Stimulated activated CD8-positive, alpha-beta memory T cell treated with anti-CD3 and anti-CD28 coated beads, Interleukin-2, amount 100 ng/mL, for 1 hour (primary cell): ENCODE measurements at places on chromosomes 5 and 9.
A peak's percentile ranks its signal among the peaks of the same experiment; 100 is the strongest.

- DNase-seq, result no peak
These were observed at the start of gene S100Z for GRCh38 chr5:76849419-76850291. Gene S100Z (plus strand): TSS chr5:76850014. CDS start chr5:76875360, 25,346 bp downstream.

- DNase-seq, result no peak
These were observed 2.6 kb downstream of the QSOX2 start for GRCh38 chr9:136242918-136243525.

GRCh38 chr5:1552521-1553255 is 28.9 kb upstream of the LPCAT1 start:
- DNase-seq, result no peak

- no peak for DNase-seq
These were observed 2.3 kb downstream of the GRHPR start for GRCh38 chr9:37424686-37425297.

DNA sequence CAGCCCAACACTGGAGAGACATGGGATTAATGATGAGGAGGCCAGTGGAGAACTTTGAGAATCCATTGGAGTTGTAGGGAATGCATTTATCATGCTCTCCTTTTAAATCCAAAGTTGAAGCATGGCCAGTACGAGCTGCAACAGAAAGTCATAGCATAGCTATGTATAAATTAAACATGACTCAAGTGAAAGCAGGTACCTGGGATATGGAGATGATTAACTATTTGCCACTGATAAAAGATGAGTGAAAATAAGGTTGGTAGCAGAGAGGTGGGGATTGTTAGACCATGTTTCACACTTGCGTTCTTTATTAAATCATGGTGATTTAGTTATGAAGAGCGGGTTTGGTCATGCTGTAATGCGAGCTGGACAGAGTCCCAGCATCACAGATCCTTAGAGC is 189.6 kb downstream of the ARHGEF28 start:
- DNase-seq, result no peak

GRCh38 chr9:7178729-7179128 is 421.0 kb downstream of the KDM4C start:
- DNase-seq, result no peak

GRCh38 chr9:95313010-95313498 is 4.5 kb downstream of the FANCC start:
- DNase-seq, result no peak

DNA sequence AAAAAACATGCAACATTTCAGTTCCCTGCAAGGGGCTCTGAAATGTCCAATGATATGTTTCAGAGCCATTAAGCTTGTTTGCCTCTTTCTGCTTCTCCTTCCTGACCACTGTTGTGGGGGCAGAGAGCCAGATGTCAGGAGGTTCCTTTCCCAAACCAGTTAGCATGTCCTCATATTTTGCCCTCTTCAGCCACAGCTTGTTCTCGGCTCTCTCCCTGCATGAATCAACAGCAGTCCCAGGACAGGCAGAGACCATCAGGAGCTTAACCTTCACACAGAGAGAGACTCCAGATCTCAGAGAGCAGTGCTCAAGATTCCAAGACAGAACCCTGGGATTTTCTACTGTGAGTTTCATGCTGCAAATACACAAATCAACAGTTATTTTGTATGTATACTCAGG is 218.5 kb downstream of the COMMD10 start:
- no peak for DNase-seq

DNA sequence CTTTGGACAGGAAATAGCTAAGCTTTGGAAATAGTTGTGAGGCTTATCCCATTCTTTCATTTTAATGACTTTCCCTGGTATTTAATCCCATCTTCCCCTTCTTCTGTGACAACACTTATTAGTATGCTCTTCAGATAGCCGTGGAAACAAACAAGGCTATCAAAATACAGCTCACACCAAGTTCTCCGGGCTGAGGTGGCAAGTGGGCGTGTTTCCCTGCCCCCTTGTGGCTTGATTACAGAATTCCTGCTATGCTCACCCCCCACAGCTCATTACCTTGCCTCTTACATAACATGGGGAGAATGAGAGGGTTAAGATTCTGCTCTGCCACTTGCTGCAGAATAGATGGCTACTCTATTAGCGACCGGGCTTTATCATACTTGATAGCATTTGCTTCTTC is 437.1 kb upstream of the TLE4 start:
- no peak for DNase-seq

- no peak for DNase-seq
These were observed 9.0 kb upstream of the LIX1 start for GRCh38 chr5:97151370-97151769.

GRCh38 chr9:16619402-16619801 is 251.1 kb downstream of the BNC2 start:
- no peak for DNase-seq

- DNase-seq, result no peak
These were observed 88.6 kb downstream of the KCNN2 start for GRCh38 chr5:114450437-114450836.

- no peak for DNase-seq
These were observed 15.9 kb downstream of the OR2V1 start for GRCh38 chr5:181114844-181115778.

DNA sequence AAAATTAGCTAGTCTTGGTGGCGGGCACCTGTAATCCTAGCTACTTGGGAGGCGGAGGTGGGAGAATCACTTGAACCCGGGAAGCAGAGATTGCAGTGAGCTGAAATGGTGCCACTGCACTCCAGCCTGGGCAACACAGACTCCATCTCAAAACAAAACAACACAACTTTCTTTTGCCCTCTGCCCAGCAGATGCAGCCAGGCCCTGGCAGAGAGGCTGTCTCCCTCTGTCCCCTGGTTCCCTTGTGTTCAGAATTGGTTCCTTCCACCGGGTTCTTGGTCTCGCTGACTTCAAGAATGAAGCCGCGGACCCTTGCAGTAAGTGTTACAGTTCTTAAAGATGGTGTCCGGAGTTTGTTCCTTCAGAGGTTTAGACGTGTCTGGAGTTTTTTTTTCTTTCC is 30.2 kb upstream of the CEP72 start:
- no peak for DNase-seq

DNA sequence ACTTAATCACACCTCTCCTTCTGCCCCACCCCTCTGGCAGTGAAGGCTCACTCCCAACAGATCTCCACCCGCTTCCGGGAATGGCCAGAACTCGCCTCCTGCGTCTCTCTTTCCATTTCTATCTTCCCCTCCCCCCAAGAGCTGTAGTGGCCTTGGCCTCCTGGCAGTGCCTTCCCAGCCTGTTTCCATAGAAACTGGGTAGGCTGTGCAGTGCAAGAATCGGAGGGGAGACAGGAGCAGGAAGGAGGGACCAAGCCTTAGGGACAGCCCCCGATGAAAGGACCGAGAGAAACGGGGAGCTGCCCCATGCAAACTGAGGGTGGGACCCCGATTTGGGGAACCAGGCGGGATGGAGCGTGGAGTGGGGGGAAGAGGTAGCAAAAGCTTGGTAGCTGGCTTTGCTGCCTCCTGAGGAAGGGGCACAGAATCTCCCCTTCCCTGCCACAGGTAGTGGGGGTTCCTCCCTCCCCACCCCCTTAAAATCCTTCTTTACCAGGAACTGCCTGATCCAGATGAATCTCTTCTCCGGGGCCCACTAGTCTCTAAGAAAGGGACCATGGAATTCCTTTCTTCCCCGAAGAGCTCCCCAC is 4.5 kb upstream of the PCDH1 start:
- DNase-seq, result no peak

DNA sequence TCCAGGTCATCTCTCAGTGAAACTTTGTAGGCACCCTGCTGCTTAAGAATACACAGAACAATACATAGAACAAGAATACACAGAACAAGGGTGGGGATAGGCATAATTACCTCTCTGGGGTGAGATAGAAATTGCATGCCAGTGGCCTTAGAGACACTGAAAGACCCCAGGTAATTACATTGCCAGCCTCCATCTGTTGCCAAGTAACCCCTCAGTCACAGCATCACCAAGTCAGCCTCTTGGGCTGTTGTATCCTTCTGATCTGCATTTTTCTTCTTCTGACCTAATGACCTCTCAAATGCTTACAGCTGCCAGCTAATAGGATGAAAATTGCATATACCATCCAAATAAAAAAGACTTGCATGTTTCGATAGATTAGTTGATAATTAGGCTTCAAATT is 167.7 kb downstream of the GRIA1 start:
- DNase-seq, result no peak

- no peak for DNase-seq
These were observed 518.4 kb downstream of the TAF11L14 start for GRCh38 chr5:18152671-18153070.

GRCh38 chr5:2269656-2270055 is 386.9 kb upstream of the IRX4 start:
- DNase-seq, result no peak

- DNase-seq, result no peak
These were observed 225.0 kb downstream of the PBX3 start for GRCh38 chr9:125972012-125972729.

DNA sequence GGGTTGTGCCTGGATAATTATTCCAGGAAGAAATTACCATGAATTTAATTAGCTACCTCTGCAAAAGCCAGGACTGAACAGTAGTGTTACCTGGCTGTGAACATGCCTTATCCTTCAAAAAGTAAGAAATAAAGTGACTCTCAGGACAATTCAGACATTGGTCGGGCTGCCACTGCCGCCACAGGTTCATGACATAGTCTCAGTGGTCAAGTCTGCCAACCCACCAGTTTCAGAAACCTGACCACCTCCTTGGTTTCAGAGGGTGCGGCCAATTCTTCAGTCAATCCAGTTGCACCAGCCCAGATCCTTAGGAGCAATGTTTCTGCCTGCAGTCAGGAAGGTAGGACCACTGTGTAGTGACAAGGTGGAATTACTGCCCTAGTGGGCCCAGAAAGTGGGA is 593.1 kb upstream of the DAB2 start:
- no peak for DNase-seq

- no peak for DNase-seq
These were observed 37.8 kb downstream of the HMGCS1 start for GRCh38 chr5:43275391-43275790.

DNA sequence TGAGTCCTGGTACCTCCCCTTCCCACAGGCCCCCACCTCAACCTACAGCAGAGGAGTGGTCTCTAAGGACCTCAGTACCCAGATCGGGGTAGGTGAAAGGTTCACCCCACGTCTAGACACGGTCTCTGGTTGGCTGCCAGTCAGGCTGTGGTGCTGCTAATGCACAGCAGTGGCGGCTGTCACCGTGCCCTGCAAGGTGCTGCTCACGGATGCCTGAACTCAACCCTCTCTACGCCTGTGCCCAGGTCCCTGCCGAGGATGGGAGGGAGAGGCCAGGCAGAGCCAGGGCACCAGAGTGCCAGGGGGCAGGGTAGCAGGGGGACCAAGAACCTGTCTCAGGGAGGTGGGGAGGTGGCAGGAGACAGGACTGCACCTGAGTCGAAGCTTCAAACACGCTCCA is 14.3 kb downstream of the IER5L start:
- no peak for DNase-seq

DNA sequence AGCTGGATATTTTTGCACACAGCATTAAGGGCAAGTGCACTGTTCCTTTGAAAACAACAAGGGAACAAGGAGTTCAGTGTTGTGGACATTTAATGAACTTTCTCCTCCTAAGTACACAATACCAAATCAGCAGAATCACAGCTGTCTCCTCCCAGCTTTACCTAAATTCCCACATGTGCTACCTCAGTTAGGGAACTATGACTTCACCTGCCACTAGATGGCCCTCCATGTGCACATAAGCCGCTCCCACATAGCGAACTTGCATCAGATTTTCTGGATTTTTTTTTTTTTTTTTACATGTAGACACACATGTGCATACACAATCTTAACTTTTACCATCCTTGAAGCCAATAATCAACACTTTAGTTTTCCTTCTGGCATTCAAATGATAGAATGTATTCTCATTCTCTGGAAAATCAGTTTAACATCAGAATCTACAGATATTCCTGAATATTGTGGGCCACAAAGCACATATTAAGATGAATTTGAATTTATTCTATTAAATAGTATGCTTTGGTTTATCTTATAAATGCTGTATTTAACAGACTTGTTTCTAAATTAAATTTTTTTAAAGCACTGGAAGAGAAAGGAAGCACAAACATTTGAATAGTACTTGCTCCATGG is 123.6 kb downstream of the PALM2AKAP2 start:
- peak; percentile 16 for DNase-seq

- no peak for DNase-seq
These were observed 46.4 kb upstream of the SLCO6A1 start for GRCh38 chr5:102545175-102545574.

DNA sequence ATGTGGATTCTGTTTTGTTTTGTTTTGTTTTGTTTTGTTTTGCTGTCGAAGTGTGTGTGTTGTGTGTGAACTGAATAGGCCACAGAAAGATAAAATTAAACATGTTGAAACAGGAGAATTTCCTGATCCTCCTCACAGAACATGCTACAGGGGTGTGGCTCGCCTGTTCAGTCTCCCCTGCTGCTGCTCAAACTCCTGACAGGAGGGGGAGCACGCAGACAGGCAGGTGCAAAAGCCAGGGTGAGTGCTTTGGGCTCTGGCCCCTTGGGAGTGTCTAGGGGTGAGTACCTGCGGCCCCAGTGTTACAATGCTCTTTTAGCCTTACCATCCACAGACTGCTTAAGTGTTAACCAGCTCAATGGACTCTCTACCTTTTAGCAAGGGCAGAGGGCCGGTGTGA is 473.5 kb downstream of the MAT2B start:
- DNase-seq, result no peak

- DNase-seq, result no peak
These were observed 16.9 kb upstream of the NTRK2 start for GRCh38 chr9:84652496-84653120.

GRCh38 chr5:131622633-131623032 is 12.4 kb downstream of the RAPGEF6 start:
- DNase-seq, result no peak

DNA sequence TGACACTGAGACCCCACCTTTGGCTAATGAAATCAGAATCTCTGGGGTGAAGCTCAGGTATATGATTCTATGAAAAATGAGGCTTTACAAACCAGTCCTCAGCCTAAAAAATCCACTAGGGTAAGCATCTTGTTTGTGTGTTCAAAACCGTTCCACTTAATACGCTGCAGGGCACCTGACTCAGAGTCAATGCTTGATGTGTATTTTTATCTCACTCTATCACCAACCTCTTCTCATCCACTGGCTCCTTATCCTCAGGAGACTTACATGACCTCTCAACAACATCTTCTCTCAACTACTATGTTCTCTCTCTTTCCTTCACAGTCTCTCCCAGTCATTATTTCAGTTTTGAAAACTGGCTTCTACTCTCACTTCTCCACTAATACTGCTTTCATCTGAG is 153.3 kb upstream of the KCNN2 start:
- no peak for DNase-seq

DNA sequence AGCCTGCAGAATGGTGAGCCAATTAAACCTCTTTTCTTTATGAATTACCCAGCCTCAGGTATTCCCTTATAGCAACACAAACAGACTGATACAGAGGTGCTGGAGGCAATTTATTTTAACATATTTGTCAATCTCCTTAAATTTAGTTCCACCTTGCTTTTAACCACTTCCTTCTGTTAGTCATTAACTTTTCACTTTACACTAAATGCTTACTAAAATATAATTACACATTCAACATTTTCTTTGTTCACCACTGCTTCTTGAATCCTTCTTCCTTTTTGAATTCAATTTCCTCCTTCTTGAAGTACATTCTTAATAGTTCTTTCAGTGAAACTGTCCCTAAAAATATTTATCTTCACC is 39.4 kb downstream of the LYRM7 start:
- no peak for DNase-seq
